Activated CD4-positive, alpha-beta T cell treated with anti-CD3 and anti-CD28 coated beads, Interleukin-2, amount 50 U/mL, for 4 hours (primary cell): ENCODE measurements at places on chromosomes 1 and 21.

GRCh38 chr1:63888984-63889383, 115.2 kb downstream of the ROR1 start:
- DNase-seq = no peak

- no peak for DNase-seq
Observed at GRCh38 chr1:150162582-150162861, 12.8 kb downstream of the PLEKHO1 start.

GRCh38 chr1:182189535-182190066, 128.1 kb upstream of the ZNF648 start:
- no peak for DNase-seq

DNA sequence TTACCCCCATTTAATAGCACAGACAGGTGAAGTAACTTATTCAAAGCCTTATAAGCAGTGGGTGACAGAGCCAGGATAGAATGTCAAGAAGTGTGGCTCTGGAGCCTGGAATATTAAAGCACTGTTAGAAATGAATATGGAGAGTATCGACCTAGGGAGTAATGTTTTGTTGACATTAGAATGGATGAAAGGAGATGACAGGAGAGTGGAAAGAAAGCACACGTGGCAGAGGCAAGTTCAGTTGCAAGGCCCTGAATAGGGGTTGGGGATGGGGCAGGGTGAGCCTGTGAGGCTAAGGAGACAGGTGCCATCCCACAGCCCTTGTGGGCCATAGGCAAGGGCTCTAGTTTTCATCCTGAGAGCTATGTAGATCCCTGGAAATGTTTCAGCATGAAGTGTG, 125.5 kb upstream of the PLXNA2 start:
- no peak for DNase-seq

GRCh38 chr1:165483412-165483811, 38.5 kb upstream of the RXRG start:
- no peak for DNase-seq

DNA sequence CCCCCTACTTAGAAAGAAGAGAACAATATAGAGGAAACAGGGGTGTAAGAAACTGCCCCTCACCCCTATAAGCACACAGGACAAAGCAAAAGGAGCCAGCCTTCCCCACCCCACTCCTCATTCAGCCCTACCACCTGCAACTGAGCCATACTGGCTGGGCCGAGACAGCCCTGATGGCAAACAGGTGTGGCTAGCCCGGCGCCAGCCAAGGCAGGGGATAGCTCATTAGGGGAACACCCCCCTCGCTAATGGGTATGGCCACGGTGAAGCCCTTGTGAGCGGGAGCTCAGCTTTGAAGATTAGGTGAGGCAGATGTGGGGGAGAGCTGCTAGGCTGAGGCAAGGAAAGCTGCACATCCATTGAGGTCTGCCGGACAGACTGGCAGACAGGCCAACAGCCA, 65.5 kb downstream of the ERI3 start:
- no peak for DNase-seq

DNA sequence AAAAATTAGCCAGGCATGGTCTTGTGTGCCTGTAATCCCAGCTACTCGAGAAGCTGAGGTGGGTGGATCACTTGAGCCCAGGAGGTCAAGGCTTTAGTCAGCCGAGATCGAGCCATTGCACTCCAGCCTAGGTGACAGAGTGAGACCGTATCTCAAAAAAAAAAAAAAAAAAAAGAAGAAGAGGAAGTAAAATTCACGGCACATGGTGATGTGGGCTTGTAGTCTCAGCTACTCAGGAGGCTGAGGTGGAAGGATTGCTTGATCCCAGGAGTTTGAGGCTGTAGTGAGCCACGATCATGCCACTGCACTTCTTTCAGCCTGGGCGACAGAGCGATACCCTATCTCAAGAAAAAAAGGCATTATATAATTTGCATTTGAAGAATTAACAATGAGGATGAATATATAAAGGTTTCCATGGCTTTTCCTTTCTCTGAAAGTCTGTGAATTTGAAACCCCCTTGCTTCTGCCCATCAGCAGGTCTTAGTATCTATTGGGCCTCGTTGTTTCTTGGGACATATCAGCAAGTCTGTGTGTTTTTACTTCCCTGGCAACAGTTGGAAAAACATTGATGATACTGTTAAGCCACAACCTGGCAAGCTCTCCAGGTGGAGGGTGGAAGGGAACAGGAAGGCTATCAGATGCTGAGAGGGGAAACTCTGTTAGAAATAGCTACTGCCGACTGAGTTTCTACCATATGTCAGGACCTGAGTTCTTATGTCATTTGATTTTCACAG, 4.6 kb upstream of the PLA2G2D start:
- no peak for DNase-seq

DNA sequence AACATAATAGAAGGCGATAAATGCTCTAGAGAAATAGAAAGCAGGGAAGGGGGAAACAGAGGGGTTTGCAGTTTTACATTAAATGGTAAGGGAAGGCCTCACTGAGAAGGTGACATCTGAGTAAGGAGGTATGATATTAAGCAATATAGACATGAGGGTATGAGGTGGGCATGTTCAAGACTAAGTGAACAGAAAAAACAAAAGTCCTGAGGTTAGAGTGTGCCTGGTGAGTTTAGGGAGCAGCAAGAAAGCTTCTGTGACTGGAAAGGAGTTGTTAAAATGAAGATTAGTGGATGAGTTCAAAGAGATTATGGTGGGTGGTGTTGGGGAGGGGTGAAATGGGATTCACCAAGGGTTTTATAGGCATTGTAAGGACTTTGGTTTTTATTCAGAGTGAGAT, 8.6 kb downstream of the RPRD2 start:
- no peak for DNase-seq

DNA sequence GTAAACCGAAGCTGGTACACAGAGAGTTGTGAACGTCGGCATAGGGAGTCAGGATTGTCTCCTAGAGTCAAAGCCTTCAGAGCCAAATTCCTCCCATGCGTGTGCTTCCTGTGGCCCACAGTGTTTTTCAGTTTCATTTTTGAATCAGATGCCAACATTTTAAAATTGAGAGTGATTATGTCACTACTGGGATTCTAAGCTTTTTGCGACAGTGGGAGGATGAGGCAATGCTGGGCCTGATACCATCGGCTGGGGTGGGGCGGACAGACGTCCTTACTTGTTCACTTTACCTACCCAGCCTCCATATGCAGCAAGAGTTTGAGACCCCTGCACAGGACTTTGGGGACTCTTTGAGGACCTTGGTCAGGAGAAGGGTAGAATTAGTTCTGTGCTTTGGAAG, 1.3 kb upstream of the KLHDC7A start:
- DNase-seq = no peak

DNA sequence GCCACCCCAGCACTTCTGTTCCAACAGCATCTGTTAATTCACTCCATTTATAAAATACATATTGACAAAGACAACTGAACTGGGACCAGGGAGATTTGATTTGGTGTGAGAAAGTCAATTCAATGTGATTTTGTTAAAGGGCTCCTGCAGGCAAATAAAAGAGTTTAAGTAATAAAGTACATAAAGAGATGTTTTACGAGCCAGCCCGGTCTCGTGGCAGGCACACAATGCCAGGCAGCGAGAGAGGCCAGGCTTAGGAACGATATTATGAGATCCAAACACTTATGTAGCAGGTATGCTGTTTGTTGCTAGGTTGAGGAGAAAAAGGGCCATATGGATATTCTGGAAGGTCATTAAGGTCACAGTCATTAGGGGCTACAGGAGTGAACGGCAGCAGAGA, 227.1 kb downstream of the KCTD3 start:
- DNase-seq = no peak

- DNase-seq = no peak
Observed at GRCh38 chr1:228440761-228441500, 24.3 kb upstream of the TRIM17 start.

- DNase-seq = no peak
Observed at GRCh38 chr1:65958561-65959350, 166.1 kb downstream of the PDE4B start.

GRCh38 chr1:1033009-1033587, 13.2 kb downstream of the AGRN start:
- DNase-seq = peak; percentile 84

- no peak for DNase-seq
Observed at GRCh38 chr1:201970334-201971159, 11.9 kb upstream of the RNPEP start.

DNA sequence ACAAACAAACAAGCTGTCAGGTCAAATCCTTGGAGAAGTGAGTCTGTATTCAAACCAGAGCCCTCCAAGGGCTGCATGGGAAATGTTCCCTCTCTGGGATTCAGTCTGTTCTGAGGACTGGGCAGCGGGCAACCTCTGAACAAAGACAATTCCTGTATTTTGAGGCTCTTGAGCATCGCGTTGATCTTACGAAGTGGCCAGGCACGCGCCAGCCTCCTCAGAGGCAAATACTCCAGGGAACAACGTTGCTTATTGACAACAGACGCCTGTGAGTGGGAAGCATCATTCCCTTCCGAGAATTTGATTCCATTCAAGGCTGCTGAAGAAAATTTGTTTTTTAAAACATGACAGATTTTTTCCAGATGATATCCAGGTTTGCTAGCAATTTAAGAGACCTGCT, 20.0 kb upstream of the TACSTD2 start:
- no peak for DNase-seq

DNA sequence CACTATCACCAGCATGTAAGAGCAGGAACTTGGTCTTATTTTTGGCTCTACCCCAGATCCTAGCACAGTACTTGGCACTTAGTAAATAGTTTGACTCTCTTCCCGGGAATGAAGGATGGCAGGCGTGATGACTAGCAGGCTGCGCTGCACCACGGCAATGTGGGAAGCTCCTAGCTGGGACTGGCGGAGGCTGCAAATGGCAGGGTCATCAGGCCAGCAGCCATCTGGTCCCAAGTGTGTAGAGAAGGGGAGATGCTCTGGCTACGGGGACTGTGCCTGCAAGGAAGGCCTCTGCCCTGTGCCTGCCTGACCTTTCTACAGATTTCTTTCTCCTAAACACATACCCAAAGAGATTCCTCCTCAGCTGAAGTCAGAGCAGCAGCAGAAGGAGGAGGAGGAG, 95.0 kb downstream of the KCND3 start:
- no peak for DNase-seq

DNA sequence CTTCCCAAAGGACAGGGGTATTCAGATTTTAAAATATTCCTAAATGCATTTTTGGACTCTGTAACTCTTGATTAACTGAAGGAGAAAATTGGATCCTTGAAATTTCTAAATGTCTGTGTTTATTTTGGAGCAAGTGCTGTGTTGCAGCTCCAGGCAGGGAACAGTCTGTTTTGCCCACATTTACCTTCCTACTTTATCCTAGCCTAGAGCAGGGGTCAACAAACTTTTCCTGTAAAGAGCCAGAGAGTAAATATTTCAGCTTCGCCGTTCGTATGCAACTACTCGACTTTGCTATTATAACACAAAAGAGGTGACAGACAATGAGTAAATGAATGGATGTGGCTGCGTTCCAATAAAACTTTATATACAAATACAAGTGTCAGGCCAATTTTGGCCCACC, 402.2 kb downstream of the GPATCH2 start:
- DNase-seq = no peak

- no peak for DNase-seq
Observed at GRCh38 chr1:50542362-50542761, 119.1 kb upstream of the DMRTA2 start.

GRCh38 chr21:36436829-36437744, 42.8 kb downstream of the CLDN14 start:
- DNase-seq = no peak

DNA sequence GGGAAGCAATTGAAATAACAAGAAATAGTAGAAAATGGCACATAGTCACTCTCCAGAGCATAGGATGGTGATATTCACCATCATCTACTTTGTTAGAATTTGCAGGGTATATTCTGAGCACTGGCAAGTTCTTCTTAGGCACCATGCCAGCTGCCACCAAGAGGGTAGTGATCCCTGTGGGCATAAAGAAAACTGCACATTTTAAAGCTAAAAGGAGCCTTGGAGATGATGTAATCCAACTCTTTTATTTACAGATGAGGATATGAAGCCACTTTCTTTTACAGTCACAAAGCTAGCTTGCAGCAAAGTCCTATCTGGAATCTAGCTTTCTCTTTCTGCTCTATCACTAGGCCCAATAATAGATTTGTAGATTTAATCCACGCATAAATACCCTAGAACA, 69.0 kb downstream of the PTGER3 start:
- no peak for DNase-seq

- no peak for DNase-seq
Observed at GRCh38 chr1:1157914-1158710, 15.6 kb upstream of the TTLL10 start.

DNA sequence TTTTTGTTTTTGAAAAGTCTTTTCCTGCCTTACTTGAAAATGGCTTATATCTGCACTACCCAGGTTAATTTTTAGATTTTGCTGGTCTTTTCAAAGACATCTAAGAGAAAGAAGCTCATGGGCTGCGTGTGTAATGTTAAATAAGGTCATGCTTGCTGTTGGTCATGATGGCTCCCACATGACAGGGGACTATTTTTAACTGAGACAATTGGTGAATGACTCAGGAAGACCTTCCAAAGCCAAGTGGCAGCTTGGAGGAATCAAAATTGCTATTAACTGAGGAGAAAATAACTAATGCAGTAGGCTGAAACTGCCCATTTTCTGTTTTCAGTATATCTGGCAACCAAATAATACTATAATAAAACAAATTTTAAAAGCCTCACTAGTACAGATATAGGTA, 117.1 kb upstream of the SPAG17 start:
- no peak for DNase-seq

DNA sequence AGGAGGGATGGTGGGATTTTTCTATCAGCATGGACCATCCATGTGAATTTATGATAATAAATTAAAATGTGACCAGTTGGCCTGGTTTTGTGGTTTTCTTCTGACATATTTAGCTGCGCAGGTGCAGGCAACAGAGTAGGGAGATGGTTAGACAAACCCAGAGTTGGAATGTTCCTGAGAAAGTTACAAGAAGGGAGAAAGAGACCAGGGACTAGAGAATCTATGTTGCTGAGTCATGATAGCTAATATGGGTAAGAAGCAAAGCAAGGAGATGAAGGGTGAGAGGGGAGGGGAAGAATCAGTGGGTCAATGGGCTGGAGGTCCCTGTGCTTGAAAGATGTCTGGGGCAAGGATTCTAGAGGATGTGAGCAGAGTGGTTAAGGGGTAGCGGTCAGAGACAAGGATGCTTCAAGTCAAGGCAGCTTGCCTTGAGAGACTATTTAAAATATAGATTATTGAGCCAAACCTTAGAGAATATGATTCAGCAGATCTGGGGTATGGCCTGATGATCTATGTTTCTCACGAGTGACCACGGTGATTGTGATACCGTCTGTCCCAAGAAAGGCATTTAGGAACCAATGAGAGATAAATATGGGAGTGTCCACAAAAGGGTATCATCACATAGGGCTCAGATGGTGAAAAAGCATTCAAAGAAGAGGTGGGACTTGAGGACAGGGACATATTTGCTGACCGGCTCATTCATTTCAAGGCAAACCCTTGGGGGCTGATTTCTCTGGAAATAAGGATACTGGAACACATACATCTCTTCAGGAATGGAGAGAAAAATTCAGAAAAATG, 219.7 kb upstream of the PLD5 start:
- no peak for DNase-seq

DNA sequence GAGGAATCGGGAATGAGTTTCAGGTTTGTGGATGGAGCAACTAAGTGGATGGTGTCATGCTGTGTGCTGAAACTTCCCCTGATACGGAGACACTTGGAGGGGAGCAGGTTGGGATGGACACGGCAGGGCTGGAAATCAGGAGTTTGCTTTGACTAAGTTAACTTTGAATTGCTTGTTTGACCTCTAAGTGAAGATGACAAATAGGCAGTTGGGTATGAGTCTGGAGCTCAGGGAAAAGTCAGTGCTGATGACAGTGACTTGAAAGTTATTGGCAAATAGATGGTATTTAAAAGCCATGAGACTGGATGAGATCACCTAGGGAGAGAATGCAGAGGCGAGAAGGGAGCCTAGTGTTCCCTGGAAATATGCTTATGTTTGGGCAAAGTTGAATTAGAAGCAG, 12.8 kb upstream of the ZSCAN20 start:
- no peak for DNase-seq

- DNase-seq = no peak
Observed at GRCh38 chr1:19728413-19729145, 63.9 kb downstream of the HTR6 start.
